ENCODE measurements at places on chromosomes 6 and 20.

GRCh38 chr6:118876814-118877213 is 17.1 kb upstream of the ASF1A start:
- DNase-seq, result no peak

DNA sequence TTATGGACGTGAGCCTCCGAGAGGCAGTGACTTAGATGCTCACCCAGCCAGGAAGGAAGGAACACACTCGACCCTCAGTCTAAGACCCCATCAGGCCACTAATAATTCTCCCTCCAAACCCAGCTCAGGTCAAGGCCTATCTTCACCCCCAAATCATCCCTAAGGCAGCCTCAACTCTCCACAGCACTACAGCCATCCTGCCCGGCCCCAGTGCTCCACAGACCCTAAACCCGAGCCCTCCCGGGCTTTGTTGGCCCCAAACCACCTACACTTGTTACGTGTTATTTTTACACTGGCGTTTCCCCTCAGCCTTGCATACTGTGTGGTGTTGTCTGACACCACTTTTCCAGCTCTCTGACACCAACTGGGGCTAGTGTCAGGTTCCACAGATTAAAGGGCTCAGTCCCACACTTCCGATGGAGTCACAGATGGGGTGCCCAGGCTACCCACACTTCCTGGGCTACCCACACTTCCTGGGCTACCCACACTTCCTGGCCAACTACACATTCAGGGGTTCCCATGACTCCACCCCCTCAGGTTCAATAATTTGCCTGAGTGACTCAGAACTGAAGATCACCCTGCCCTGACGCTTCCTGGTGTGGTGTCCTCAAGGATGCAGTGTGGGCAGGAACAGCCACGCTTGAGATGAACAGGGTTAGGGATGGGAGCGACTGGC is 25.3 kb downstream of the RBCK1 start:
- no peak for DNase-seq

DNA sequence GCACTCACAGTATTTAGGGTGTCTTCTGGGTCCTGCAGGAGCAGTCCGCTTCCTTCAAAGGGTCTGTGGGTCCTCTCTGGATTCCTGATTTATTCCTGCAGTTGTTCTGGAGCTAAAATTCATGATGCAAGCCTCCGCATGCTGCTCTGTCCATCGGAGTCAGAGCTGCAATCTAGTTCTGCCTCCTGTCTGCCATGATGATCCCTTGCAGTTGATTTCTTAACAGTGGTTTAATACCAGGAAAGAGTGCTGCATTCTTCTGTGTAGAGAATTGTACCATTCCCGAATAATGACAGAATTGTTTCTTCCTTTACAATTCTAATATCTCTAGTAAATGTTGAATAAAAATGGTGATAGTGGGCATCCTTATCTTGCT is 72.0 kb upstream of the B3GAT2 start:
- no peak for DNase-seq

DNA sequence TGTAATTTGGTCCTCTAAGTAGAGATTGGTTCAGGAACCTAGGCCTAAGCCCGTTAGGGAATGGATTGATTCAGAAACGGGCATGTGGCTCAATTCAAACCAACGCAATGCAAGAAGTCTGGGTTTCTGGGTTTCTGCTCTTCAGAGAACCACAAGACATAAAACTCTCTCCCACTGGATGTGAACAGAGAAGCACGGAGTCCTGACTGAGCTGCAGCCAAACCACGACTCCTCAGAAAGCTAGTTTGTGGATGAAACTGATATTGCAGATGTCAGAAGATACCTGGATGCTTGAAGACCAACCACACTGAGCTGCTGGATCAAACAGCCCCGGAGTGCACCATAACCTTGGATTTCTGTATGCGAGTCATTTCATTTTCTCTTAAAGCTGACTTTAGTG is 50.0 kb downstream of the SOD2 start:
- no peak for DNase-seq

DNA sequence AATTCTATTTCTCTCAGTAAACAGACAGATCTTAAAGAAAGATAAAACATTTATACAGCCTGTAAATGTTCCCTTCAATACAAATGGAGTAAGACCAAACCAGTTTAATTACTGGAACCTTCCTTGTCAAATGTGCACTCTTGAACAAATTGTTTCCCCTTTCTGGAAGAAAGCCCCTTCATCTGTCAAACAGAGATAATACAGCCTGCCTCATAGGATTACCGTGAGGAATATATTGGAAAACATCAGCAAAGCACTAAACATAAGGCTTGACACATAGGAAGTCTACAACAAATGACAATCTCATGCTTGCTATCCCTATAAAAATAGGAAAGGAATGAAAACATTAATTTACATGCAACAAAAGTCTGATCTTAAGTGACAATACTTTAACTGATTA is 173.8 kb downstream of the PTPRK start:
- DNase-seq, result no peak

- peak; percentile 90 for DNase-seq
Observed at GRCh38 chr20:6533761-6534479, 233.6 kb upstream of the BMP2 start.

- no peak for DNase-seq
Observed at GRCh38 chr6:74333406-74333805, 637.4 kb downstream of the CD109 start.

DNA sequence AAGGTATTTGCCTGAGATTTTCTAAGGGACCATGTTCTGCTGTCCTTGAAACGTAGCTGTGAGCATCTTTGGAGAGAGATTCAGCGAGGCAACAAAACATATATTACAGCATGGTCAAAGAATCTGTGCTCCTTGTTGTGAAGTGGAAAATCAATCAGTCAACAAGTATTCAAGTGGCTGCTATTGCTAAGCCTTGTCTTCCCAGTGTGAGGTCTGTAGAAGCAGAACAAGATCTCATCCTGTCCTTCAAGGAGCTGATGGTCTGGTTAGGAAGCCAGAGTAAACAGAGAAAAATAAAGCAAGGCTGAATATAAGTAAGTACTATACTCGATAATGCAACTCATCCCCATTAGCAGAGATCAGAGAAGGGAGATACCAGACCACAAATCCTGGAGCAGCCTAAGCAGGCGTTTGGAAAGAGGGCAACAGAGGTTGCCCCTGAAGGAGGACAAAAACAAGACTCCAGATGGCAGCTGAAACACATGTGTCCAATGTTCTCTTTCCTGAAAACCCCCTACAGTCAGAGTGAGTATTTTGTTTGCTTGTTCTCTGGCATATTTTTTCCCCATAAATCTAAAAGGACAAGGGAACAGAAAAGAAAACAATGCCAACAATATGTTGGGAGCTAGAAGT is 392.0 kb downstream of the SYNE1 start:
- DNase-seq, result no peak

DNA sequence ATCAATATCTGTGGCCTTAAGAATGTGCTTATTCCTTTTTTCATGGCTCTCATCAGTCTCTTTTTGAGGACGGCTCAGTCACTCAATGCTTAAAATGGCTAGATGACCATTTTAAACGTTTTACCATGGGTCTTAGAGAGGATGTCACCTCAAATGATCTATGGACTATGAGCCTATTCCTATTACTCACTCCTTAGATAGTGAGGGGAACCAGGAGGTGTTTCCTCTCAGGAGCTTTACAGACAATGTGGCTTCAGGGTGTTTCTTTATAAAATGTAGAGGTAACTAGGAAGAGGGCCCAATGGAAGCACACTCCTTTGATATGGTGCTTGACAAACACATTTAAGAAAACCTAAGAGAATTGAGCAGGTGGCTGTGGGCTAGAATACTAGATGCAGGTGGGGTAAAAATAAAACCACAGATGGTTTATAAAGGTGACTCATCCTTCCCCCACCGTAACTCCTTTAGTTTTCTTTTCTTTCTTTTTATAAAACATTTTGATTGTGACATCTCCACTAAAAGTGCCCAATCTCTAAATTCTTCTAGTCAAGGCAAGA is 1.5 kb upstream of the TMEM200A start:
- DNase-seq, result no peak

DNA sequence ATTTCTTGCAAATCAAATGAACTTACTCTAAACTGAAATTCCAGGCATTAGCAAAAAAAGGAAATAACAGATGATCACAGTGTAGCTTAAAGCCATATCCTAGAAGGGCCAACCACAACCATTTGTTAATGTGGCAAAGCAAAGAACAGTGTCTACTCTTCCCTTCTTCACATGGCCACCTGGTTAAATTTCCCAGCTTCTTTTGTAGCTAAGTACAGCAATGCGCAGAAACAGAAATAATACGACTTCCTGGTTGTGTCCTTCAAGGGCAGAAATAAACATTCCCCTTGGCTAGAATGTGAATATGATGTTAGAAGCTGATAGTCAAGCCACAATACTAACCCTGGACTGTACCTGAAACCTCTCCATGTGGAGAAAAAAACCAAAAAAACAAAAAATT is 9.6 kb downstream of the SNX3 start:
- DNase-seq, result no peak

DNA sequence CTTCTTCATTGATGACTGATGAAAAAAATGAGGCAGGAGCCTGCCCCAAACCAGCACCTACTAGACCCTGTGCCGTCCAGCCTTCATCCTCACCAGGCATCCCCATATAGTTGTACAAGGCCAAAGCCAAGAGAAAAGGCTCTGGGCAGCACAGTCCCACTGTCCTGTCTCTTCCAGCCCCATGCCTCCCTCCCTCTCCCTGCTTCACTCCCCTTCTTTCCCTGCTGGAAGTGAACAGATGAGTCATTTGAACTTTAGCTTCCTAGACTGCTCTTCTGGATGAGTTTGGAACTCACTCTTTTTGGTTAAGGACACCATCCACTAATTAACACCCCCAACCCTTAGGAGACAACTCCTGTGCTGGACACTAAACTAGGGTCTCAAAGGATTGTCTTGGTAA is 235.2 kb downstream of the LRFN2 start:
- DNase-seq, result no peak

DNA sequence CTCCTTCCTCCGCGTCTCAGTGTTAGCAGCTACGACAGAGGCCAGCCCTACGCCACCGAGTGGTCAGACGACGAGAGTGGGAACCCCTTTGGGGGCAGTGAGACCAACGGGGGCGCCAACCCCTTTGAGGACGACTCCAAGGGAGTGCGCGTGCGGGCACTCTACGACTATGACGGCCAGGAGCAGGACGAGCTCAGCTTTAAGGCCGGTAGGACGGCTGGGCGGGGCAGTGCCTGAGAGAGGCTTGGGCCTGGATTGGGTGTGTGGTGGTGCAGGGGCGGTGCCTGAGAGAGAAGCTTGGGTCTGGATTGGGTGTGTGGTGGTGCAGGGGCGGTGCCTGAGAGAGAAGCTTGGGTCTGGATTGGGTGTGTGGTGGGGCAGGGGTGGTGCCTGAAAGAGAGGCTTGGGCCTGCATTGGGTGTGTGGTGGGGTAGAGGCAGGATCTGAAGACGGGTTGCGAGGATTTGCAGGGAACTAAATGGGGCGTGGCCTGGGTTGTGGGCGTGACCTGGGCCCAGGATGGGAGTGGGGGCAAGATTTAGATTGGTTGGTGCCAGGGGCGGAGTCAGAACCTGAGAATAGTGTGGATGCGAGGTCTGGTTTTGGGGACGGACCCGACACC is 24.4 kb downstream of the SPDEF start:
- DNase-seq, result no peak

GRCh38 chr20:44959638-44960102 is 527 bp downstream of the TOMM34 start:
- peak; percentile 77 for DNase-seq

DNA sequence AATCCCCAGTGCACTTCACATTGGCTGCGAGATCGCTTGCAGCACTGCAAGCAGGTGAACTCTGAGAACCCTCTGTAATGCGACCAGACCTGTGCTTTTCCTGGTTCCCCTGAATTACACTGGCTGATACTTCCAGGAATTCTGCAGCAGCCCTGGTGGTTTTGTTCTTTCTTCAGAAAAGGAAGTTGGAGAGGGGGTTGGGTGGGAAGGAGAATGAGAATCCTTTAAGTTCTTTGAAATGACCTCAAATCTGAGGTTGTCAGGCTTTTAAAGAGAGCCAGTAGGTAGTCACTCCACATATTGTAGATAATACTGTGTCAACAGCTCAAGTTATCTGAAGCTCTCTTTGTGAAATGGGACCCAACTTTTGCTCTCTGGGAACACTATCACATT is 62.4 kb downstream of the GCNT2 start:
- DNase-seq, result no peak

DNA sequence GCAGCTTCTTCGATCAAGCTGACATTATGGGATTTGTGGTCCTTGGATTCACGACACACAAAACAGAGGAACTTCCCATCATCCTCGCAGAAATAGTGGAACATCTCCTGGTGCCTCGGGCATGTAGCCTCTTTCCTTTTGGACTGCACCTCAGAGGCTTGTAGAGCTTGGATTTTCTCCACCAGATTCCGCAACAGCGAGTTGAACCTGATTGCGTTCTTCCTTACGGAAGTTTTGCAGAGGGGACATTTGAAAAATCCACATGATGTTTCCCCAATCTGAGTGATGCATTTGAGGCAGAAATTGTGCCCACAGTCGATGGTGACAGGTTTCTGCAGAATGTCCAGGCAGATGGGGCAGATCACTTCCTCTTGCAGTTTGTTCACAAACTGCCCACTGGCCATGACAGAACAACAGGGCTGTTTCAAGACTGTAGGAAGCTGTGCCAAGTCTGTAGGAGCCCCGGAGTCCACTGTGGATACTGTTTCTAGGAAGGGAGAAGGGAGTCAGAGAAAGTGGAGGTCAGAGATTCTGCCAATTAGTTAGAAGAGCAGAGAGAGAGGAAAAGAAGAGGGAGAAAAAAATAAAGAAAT is 392 bp downstream of the TRIM31 start:
- no peak for DNase-seq

DNA sequence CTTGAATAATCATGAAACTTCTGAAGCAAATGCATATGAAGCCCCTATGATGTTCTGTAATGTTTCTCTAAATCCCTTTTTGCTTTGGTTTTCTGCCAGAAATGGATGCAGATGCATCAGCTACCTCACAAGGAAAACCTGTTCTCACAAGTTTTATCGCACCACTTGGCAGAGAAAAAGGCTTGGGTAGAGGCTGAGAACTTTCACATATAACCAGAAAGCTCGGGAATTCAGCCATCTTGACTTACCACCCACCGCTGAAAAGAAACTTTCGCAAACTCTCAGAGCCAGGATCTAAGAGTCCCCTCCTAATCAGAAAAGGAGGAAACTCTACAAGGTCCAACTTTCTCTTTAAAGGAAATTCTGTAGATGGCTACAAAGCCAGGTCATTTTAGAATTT is 36.2 kb upstream of the ADTRP start:
- no peak for DNase-seq

DNA sequence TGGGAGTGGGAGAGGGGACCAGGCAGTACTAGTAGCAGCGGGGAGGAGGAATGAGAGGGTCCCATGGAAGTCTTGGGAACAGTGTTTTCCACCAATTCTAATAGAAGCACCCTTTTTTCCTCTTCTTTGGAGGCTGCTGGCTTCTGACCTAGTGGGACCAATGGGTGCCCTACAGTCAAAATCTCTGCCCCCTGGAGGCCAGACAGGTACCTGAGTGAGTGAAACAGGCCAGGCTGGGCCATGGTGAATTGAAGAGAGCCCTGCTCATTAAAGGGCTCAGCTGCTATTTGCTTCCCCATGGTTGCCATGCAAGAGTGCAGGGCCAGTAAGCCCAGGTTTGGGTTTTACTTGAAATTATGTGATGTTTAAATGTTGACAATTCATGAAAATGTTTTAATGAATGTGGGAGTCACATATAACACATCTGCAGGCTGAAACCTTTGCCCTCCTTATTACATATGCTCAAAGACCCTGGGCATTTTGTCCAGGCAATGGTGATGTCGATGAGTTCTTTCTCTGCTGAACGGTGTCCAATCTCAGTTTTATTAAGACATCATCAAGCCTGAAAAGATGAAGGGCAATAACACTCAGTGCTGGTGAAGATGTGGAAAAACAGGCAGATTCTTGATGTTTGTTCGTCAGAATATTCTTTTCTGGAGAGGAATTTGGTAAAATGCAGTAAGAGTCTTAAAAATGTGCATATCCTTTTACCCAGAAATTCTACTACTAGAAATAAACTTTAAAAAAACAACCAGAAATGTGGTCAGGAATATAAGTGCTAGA is 42.3 kb upstream of the OCSTAMP start:
- no peak for DNase-seq
